ENCODE measurements at places on chromosomes 12 and 14.

GRCh38 chr12:108199106-108199505 is 70.0 kb downstream of the WSCD2 start:
- DNase-seq, result no peak

DNA sequence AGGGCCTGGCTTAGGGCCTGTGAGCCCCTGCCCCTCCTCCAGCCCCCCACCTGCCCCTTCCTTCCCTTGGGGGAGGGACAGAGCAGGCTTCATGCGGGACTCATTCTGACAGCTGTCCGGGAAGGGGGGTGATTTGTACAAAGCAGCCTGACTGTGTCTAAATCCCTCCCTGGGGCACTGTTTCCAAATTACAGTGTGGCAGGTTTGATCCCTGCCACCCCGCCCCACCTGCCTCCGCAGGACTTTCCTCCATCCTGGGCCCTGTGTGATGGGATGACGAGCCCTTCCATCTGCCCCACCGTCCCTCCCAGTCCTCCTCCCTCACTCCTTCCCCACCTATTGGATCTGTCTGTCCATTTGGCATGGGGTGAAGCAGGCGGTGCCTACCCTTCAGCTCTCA is 363.9 kb downstream of the BCL11B start:
- DNase-seq, result no peak

DNA sequence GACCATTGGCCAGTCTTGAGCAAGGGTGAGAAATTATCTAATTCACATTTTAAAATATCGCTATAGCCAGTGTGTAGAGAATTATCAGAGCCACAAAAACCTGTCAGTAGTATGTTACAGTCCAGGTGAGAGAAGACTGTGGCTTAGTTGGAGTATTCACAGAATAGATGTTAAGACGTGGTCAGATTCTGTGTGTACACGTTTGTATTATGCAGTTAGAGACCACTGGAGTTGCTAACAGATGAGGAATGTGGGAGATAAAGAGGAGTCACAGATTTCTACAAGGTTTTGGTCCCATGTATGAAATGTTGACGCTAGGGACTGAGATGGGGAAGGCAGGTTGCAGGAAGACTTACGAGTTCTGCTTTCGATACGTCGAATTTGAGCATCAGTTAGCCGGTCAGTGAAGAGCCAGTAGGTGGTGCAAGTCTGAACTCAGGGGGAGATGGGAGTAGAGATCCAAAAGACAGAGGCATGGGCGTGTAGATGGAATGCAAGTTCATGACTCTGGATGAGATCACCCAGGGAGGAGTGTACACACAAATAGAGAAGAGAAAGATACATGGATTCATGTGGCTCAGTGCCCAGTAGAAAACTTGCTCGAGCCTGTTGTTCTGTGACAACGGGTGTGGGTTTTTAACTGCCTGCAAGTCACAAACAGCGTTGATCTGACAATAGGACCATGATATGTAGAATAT is 114.8 kb upstream of the FLRT2 start:
- DNase-seq, result peak; percentile 90

DNA sequence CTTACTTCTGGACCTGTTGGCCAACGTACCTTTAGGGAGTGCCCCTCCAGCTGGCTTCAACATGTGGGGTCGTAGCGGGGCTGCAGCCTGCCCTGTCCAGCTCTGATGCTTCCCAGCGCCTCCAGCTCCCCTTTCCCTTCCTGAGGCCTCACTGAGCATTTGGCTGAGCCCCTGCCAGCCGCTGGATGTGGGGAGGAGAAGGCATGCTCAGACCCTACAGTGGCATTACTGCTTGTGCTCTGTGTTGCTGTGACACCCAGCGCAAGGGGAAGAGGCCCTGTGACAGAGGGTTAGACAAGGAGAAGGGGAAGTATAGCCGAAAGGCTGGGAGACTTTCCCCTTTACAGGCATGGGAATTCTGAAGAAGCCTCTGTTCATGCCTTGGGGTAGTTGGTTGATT is 145.9 kb downstream of the PRKCH start:
- no peak for DNase-seq

All from HFF-Myc (cell line).